Right lobe of liver (tissue), 6 donors: ENCODE measurements at places on chromosomes 3 and 15. TPM values are rescaled to one million over a fixed set of nuclear protein-coding genes. Genes with fewer than 3 reads are reported as not detected.

- no peak overlapping the region for H3K27ac ChIP-seq
- H3K27me3 ChIP-seq = no peaks in the 10 kb centered on the region
- no peaks in the 10 kb centered on the region for H3K36me3 ChIP-seq
These were observed 675.1 kb downstream of the SQOR start for GRCh38 chr15:46309914-46310313.

DNA sequence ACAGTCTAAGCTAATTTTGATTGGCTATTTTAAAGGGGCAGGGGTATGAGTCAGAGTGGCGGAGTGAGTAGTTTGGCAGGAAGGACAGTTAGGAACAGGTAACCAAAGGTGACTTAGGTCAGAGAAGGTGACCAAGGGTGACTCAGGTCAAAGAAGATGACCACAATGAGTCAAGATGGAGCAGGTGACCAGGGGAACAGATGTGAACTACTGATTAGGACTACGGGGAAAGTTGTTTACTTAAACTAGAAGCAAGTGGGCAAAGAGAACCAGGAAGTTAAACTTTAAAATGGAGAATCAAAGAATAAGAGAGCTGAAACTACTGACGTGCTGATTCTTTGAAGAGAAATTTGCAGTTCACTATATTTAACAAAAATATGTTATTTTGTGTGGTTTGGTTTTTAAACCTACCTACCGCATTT lies 14.1 kb upstream of the CA12 start:
- no peak overlapping the region for H3K4me3 ChIP-seq
- no peak overlapping the region for H3K27ac ChIP-seq
- H3K27me3 ChIP-seq = no peaks in the 10 kb centered on the region
- H3K36me3 ChIP-seq = no peaks in the 10 kb centered on the region
- DNase-seq = no peak

HIGD2B gene
- total RNA-seq = not detected

DNA sequence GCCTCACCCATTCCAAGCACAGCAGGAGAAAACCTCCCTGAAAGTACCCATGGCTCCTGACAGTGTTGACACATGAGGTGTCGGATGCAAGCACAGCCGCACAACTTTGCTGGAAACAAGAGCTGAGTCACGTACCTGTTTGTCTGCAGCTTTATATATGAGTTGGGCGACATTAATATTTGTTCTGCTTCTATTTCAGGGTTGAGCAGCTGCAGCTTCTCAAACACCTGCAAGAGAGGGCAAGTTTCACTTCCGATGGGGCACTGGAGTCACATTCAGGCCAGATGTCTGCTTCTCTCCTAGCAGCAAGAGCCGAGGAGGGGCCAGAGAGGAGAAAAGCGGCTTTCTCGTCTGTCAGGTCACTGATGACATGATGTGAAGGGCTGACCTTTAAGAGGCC lies 88.0 kb downstream of the NUP210 start:
- no peaks in the 10 kb centered on the region for H3K27me3 ChIP-seq
- no peaks in the 10 kb centered on the region for H3K4me1 ChIP-seq
- peaks cover 43% of the 10 kb centered on the region for H3K36me3 ChIP-seq
- DNase-seq = no peak
- H3K27ac ChIP-seq = no peak overlapping the region

NIPA2 gene
- total RNA-seq = 19.7 TPM

GRCh38 chr15:77741106-77741505 lies 108.4 kb upstream of the LINGO1 start:
- no peaks in the 10 kb centered on the region for H3K27me3 ChIP-seq
- no peaks in the 10 kb centered on the region for H3K36me3 ChIP-seq

PRR23B gene
- not detected for total RNA-seq

GRCh38 chr15:40932156-40932555 lies 3.0 kb downstream of the DLL4 start:
- DNase-seq = no peak
- no peaks in the 10 kb centered on the region for H3K36me3 ChIP-seq
- H3K4me1 ChIP-seq = no peaks in the 10 kb centered on the region

CYP8B1 gene
- total RNA-seq = 301 TPM

- no peak for DNase-seq
- H3K4me1 ChIP-seq = no peaks in the 10 kb centered on the region
- H3K4me3 ChIP-seq = no peak overlapping the region
- no peaks in the 10 kb centered on the region for H3K36me3 ChIP-seq
- no peaks in the 10 kb centered on the region for H3K27me3 ChIP-seq
These were observed 47.4 kb upstream of the TPM1 start for GRCh38 chr15:62994975-62995681.

DNA sequence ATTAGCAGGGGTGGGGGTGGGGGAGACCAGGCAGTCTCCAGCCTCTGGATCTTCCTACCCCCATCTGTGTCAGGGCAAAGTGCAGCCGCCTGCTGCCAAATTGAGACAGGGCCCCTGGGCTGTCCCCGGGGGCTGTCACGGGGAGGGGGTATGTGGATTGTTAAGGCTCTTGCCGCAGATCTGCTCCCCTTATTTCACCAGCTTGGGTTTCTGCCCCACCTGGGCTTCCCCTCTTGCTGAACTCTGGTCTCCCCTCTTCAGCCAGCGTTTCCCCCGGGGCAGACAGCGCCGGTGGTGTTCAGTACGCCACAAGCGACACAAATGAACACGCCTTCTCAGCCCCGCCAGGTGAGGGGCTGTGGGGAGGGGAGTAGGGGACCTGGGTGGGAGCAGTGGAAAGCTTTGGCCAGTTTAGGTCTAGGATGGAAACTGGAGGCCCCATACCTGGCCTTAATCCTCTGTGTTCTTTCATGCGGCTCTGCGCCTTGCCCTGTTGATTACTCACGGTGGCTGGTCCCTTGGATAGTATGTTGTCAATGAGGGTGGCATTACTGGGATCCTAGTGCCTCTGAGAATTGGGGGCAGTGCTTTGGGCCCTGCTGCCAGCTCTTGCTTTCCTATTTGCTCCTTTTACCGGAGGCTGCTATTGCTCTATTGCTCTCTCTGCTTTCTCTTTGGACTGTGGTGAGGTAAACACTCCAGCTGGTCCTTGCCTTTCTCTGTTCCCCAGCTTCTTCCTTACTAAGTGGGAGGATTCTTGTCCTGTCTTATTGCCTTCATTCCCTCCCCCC lies 1.7 kb downstream of the EIF4G1 start:
- H3K4me3 ChIP-seq = peak overlapping the region; percentile 98
- peaks cover 3% of the 10 kb centered on the region for H3K4me1 ChIP-seq
- H3K27me3 ChIP-seq = no peaks in the 10 kb centered on the region
- H3K36me3 ChIP-seq = peaks cover 7% of the 10 kb centered on the region
- DNase-seq = peak; percentile 75

AGBL1 gene
- total RNA-seq = not detected

GRCh38 chr3:31251083-31251482 lies 281.6 kb upstream of the STT3B start:
- no peak overlapping the region for H3K27ac ChIP-seq
- no peaks in the 10 kb centered on the region for H3K4me1 ChIP-seq
- H3K4me3 ChIP-seq = no peak overlapping the region
- no peaks in the 10 kb centered on the region for H3K36me3 ChIP-seq
- no peak for DNase-seq

- peaks cover 17% of the 10 kb centered on the region for H3K36me3 ChIP-seq
- H3K27me3 ChIP-seq = no peaks in the 10 kb centered on the region
- H3K4me3 ChIP-seq = no peak overlapping the region
- H3K27ac ChIP-seq = no peak overlapping the region
- DNase-seq = no peak
These were observed 31.4 kb downstream of the MKRN2 start for GRCh38 chr3:12588039-12589009.

DNA sequence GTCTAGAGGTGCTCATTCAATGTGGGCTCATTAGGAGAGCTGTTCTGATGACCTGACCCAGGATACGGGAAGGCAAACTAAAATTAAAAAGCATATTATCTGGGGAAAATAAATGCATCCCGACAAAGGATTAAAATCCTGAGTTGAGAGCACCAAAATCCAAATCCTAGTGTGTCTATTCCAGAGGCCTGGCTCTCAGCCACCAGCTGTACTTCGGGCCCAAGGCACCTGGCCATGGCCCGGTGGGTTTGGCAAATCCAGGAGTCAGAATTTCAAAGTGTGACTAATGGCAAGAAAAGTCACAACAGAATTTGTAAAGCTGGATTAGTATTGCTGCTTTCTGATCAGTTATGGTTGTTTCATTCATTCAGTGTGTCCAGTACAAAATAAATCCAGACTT lies 2.6 kb upstream of the LYSMD4 start:
- H3K4me3 ChIP-seq = no peak overlapping the region
- no peak overlapping the region for H3K27ac ChIP-seq
- no peaks in the 10 kb centered on the region for H3K4me1 ChIP-seq
- DNase-seq = no peak
- no peaks in the 10 kb centered on the region for H3K36me3 ChIP-seq

- H3K27ac ChIP-seq = no peak overlapping the region
- H3K36me3 ChIP-seq = no peaks in the 10 kb centered on the region
- H3K4me1 ChIP-seq = no peaks in the 10 kb centered on the region
- H3K27me3 ChIP-seq = no peaks in the 10 kb centered on the region
These were observed 46.4 kb downstream of the GJD2 start for GRCh38 chr15:34708422-34708821.

GRCh38 chr15:99568625-99569352 lies 3.0 kb downstream of the MEF2A start:
- no peaks in the 10 kb centered on the region for H3K27me3 ChIP-seq
- H3K27ac ChIP-seq = peak overlapping the region; percentile 98
- DNase-seq = no peak
- H3K36me3 ChIP-seq = no peaks in the 10 kb centered on the region

GRCh38 chr15:35191783-35192182 lies 106.7 kb upstream of the NANOGP8 start:
- H3K27ac ChIP-seq = no peak overlapping the region
- no peak for DNase-seq
- no peaks in the 10 kb centered on the region for H3K36me3 ChIP-seq
- H3K4me1 ChIP-seq = no peaks in the 10 kb centered on the region
- no peaks in the 10 kb centered on the region for H3K27me3 ChIP-seq
- H3K4me3 ChIP-seq = no peak overlapping the region

GRCh38 chr3:72276806-72277205 lies 491.9 kb upstream of the PROK2 start:
- H3K4me1 ChIP-seq = peaks cover 4% of the 10 kb centered on the region
- no peak for DNase-seq
- no peaks in the 10 kb centered on the region for H3K36me3 ChIP-seq
- H3K4me3 ChIP-seq = no peak overlapping the region
- H3K27me3 ChIP-seq = no peaks in the 10 kb centered on the region

NDUFB4 gene
- 78.9 TPM for total RNA-seq

DNA sequence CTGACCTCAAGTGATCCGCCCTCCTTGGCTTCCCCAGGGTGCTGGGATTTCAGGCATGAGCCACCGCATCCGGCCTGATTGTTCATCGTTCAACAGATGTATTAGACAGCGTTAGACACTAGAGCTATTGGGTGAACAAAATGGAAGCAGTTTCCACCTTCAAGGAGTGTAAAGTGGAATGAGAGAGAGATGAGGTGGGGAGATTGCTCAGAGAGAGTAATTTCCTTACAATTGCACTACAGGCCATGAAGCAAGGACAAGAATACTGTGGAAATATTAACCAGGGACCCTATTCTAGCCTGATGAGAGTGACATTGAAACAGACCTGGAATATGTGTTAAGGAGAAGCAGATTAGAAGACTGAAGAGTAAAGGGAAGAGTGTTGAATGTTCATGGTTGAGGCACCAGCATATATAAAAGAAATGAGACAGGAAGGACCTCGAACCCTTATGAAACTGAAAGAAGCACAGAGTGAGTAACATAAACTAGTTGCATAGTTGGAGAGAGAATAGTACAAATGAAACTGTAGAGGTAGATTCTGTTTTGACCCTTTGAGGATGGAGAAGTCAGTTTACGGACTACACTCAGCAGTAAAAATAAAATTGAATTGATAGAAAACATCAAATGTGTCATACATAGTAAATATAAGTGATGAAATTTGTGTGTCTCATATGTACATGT lies 7.2 kb downstream of the RTF1 start:
- no peaks in the 10 kb centered on the region for H3K27me3 ChIP-seq
- no peaks in the 10 kb centered on the region for H3K36me3 ChIP-seq
- no peak overlapping the region for H3K4me3 ChIP-seq
- H3K4me1 ChIP-seq = no peaks in the 10 kb centered on the region
- no peak for DNase-seq
- H3K27ac ChIP-seq = no peak overlapping the region

ALPK3 gene
- total RNA-seq = 1.3 TPM

- no peak overlapping the region for H3K4me3 ChIP-seq
- peak; percentile 31 for DNase-seq
- H3K27ac ChIP-seq = no peak overlapping the region
- no peaks in the 10 kb centered on the region for H3K27me3 ChIP-seq
These were observed 5.6 kb downstream of the TIGIT start for GRCh38 chr3:114299421-114299820.

DNA sequence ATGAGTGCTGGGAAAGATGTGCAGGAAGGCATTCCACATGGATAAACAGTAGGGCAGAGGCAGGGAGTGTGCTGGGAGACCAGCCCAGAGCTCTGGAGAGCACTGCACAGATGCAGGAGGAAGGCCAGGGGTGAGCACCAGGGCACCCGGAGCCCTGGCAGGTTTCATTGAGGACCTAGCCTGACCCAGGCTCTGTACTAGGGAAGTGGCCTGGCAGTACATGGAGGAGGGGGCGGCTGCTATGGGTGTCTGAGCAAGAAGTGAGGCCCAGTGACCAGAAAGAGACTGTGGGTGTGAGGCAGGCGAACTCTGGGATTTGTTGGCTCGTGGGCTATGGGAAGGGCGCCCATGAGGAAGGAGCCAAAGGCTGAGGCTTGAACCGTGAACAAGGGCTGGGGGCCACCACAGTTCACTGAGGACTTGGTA lies 139.1 kb downstream of the DNAJB8 start:
- H3K4me1 ChIP-seq = no peaks in the 10 kb centered on the region
- DNase-seq = no peak
- no peak overlapping the region for H3K27ac ChIP-seq
- no peaks in the 10 kb centered on the region for H3K27me3 ChIP-seq

DNA sequence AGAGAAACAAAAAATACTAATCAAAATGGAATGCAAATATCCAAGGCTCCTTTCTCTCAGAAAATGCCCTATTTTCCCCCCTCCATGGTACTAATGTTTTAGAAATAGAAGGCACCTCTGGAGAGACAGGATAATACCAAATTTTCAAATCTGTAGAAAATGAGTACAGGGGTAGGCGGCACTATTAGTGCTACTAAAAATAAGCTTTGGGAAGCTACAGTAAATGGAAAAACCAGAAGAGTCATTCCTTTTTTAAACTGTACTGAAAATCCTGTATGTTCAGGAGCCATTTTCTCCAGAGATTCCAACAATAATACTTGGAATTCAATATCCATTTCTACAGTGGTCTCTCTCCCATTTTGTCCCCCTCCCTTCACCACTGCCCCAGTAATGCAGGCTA lies 320.8 kb downstream of the RORA start:
- DNase-seq = no peak
- H3K27me3 ChIP-seq = no peaks in the 10 kb centered on the region
- no peak overlapping the region for H3K27ac ChIP-seq
- no peaks in the 10 kb centered on the region for H3K36me3 ChIP-seq
- no peaks in the 10 kb centered on the region for H3K4me1 ChIP-seq
